ENCODE measurements at places on chromosomes 5 and 9.

GRCh38 chr5:132386644-132387286 lies 17.3 kb downstream of the SLC22A5 start:
- DNase-seq = no peak

DNA sequence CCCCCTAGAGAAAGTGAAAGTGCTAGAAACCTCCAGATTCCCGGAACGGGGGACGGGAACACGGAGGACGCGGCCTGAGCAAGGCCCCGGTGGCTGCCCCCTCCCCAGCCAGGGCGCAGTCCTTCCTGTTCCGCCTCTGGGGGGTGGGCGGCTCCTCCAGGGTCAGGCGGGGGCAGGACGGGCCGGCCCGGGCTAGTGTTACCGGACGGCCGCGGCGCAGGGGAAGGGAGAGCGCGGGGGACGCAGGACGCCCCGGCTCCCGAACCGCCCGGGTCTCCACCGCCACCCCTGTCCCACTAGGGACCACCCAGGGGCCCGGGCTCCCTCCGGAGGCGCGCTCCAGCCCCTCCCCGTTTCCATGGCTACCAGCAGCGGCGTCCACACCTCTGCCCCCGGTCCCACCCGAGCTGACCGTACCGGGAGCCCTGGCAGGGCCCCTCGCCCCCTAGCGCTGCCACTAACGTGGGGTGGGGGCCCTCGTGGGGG lies 579 bp downstream of the SLC12A7 start:
- DNase-seq = no peak

GRCh38 chr5:44048276-44048984 lies 340.8 kb downstream of the FGF10 start:
- DNase-seq = no peak

GRCh38 chr9:77588271-77588937 lies 59.7 kb downstream of the GNA14 start:
- peak; percentile 58 for DNase-seq

DNA sequence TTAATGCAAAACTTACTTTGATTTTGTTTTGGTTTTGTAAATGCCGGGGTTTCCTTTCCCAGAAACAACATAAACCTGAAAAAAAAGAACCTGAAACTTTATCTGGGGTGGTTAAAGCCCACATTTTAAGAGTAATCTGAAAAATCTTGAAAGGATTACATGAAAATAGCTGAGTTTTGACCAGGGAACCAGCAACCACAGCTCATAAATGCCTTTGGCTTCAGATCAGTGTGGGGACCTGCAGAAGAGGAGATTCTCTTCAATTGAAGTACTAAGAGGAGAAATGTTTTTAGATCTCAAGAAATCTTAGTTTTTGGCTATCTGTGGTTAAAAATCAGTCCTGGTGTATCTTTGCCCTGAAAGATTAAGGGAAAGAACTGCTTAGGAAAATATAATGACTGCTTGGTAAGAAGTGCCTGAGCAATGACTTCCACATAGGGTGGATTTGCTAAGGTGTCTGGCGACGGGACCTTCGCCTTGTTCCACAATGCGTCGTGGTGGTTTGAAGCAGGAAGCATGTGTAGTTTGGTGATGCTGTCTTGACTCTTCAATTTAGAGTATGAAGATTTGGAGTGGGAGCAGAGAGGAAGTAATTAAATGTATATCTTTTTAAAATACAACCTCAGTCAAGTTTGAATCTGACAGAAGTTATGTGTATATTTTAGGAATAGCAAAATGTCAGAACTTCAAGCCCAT lies 186.5 kb downstream of the MAN2A1 start:
- DNase-seq = no peak

DNA sequence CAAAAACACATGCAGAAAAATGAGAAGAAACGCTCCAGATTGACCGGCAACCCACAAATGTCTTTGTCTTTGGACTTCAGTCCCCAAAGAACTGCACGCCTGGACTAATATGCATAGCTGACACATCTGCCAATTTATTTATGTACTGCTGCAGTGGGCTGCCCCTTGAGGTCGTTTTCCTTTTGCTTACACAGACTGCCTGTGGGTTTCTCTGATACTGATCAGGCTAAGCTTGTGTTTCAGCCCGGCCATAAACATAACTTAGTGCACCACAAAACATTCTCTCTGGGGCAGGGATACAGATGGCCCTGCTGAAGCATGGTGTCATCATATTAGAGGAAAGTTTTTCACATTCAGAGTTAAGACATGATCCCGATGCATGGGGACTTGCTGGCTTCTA lies 75.4 kb downstream of the NUDT12 start:
- DNase-seq = no peak

DNA sequence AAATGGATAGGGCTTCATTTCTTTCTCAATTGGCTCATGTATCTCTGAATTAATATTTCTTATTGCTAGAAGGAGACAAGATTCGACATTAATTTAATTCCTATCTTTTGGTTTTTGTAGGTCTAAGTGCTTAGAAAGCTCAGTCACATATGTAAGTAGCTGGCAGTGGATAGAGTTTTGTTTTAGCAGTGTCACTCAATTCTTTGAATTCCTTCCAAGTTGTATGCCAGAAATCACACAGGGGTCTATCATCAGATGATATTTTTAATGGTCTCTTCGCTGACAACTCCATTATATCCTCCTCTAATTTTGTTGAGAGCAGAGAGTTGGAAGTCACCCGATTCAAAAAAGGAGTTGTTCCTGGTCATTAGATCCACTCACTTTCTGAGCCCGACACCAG lies 82.7 kb downstream of the AMBP start:
- no peak for DNase-seq

DNA sequence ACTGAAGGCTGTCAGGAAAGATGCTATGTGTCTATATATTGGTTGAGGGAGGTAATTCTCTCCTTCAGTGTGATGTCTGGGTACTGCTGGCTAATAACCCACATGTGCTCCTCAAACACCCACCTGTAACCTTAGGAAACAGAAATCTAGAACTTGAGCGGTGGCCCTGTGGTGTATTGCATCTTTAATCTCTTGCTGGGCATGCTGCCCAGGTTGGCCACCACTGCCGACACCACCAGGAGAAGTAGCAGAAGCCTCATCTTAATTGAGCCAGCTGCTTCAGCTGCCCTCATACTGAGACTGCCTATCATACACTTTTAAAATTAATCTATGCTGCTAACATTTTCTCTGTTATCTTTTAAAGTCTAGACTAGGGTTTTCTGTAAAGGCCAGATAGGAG lies 103.5 kb upstream of the C5orf63 start:
- peak; percentile 3 for DNase-seq

DNA sequence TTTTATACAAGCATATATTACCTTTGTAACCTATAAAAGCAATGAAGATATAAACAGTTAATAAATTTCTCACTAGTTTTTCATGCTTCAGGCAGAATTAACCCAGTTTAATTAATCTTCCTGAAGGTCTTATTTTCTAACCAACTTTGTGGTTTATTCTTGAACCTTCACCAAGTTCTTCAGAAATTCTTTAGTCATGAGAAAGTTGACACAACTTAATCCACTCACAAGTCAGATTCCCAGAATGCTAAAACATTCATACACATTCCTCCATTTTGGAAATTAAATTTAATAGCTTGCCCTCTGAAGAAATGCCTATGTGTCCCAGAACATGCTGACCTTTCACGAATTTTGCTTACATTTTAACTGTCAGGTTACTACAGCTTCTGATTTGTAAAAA lies 105.4 kb upstream of the PAM start:
- DNase-seq = no peak

DNA sequence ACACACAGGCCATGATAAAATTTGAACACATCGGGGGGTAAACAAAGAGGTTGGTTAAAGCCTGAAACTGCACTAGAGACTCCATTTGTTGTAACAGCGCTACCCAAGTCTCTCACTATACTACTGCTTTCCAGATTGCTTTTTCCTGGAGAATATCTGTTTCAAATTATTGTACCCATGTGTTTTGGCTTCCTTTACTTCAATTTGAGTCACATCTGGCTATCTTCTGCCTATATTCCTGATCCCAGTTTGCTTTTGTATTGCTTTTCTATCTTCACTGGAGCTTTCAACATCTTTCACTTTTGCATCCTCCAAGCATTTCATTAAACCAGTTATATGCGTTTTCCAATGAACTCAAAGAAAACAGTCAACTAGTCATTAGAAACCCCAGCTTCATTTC lies 404.7 kb downstream of the MLLT3 start:
- DNase-seq = no peak
